Activated T-cell treated with anti-CD3 and anti-CD28 coated beads for 1 hour (primary cell): ENCODE measurements at places on chromosomes 13 and 19.

DNA sequence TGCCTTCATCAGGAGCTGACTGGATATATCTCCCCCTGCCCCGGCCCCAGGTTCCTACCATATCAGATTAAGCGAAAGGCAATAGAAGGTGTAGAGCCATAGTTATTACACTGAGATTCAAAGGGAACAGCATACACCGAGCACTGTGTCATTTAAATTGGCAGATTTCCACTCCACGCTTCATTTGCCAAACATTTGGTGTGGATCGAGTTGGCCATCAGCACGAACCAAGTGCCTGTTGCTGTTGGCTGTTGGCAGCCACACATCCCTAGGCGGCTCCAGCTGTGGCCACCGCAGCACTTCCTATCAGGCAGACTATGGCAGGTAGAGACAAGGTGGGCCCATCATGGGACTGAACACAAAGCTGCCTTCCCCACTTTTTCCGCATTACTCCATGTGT, 115.8 kb downstream of the CCNA1 start:
- DNase-seq: no peak

- no peak for DNase-seq
These were observed 27.5 kb downstream of the DPRX start for GRCh38 chr19:53659292-53659691.

- DNase-seq: no peak
These were observed 818.7 kb upstream of the PCDH9 start for GRCh38 chr13:68048802-68049359.

GRCh38 chr13:43030548-43030947, 7.2 kb downstream of the DNAJC15 start:
- no peak for DNase-seq

DNA sequence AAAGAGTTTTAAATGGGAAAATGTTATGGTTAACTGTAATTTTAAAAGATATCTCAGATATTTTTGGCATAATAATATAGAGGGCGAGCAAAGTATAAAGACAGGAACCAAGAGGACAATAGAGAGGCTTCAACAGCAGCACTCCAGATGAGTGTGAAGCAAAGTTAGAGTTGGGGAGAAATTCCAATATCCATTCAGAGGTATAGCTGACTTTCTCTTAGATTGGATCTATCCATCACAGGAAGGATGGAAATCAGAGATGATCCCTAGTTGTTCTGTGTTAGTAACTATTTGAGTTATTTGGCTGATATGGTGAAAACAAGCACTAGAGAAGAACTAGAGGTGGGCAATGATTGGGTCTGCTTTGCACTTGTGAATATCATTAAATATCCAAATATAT, 786.0 kb upstream of the KLHL1 start:
- no peak for DNase-seq

DNA sequence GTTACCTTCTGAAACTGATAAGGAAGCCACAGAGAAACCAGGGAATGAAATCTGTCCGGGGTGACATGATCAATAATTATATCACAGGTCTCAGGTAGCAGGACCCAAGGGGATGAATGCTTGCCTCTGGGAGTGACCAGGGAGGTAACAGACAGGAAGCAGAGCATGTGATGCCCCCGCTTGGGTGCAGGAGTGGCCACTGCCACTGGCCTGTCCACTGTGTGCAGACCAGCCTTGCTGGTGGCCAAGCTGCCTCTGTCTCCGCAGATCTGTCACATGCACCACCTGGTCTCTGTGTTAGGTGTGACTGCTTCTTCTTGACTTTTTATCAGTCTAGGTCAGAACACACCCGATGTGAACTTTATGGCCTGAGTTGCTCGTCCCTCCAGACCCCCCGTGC, 71.8 kb downstream of the PEPD start:
- no peak for DNase-seq

DNA sequence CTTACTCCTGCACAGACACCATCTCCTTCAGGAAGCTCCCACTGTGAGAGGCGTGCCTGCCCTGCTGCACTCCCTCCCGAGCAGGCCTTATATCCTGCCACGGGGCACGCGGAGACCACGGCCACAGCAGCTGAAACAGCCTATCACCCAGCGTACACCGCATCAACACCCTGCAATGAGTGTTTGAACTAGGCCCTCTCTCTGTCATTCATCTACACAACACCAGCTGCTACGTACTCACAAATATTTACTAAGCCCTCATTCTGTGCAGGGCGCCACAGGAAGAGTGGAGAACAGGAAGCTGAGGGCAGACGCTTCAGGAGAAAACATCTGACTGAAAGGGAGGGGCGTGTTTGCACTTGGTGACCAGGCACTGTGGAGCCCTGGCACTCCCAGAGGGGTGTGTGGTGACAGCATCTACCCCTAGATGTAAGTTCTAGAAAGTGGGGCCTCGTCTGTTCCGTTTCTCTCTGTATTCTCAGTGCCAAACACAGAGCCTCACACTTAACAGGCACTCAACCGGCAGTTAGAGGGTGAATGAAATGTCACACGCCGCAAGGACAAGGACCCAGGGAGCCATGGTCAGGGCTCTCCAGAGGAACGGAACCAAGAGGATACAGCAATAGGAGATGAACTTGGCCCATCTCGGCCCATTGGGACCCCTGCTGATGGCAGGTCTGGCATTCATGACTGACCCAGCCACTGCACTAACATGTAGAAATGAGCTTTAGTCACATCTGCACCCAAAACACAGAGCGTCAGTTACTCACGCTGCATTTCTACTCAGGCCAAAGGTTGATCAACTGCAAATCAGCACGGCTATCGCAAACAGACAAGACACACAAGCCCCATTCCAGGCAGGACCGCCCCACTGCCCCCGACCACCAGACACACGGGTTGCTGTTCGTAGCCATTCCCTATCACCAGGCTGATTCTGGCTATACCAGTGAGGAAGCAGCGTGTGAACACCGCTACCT, 15.7 kb downstream of the RANBP3 start:
- DNase-seq: peak; percentile 60

- no peak for DNase-seq
These were observed 26.2 kb downstream of the RAP2A start for GRCh38 chr13:97460004-97460775.

DNA sequence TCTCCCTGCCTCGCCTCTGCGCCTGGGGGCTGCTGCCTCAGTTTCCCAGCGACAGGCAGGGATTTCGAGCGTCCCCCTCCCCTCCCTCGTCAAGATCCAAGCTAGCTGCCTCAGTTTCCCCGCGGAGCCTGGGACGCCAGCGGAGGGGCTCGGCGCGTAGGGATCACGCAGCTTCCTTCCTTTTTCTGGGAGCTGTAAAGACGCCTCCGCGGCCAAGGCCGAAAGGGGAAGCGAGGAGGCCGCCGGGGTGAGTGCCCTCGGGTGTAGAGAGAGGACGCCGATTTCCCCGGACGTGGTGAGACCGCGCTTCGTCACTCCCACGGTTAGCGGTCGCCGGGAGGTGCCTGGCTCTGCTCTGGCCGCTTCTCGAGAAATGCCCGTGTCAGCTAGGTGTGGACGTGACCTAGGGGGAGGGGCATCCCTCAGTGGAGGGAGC, 722 bp upstream of the ICAM1 start:
- peak; percentile 48 for DNase-seq

DNA sequence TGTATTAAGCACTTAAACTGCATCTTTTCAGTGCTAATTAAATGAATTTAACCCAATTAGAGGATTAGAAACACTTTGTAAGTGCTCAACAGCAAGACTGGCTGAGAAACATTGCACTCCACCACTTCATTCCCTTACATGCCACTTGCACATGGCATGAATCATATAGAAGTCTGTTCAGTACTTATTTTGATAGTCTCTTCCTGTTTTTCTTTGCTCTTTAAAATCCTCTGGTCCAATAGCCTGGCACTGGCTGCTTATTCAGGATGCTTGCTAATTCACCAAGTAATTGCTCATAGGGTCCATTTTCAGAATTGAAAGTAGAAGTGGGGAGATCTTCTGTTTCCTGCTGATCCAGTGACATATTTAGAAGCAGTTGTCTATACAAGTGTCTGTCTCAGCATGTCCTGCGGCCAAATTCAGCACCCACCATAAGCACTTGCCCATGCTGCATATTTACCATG, 900.1 kb downstream of the PCDH9 start:
- DNase-seq: no peak

- DNase-seq: no peak
These were observed 131.2 kb downstream of the CRYL1 start for GRCh38 chr13:20394506-20394905.
